Dermis lymphatic vessel endothelial cell (primary cell): ENCODE measurements at places on chromosomes 16 and 17. TPM values are rescaled to one million over a fixed set of nuclear protein-coding genes. Genes with fewer than 3 reads are reported as not detected.

Gene WNT3
- 0.65 and 0.86 TPM in 2 replicates for total RNA-seq

Gene LITAFD
- total RNA-seq, result not detected in 2 replicates

Gene ZNF18
- total RNA-seq, result 8.7 and 9.5 TPM in 2 replicates

Gene MYO1D
- total RNA-seq, result 36.5 and 69.2 TPM in 2 replicates

Gene SLX1B
- 12.6 and 14.7 TPM in 2 replicates for total RNA-seq

Gene LDHD
- 0.34 and 0.65 TPM in 2 replicates for total RNA-seq

Gene ARHGAP23
- total RNA-seq, result 27.3 and 34.1 TPM in 2 replicates

Gene MEIOB
- not detected in 2 replicates for total RNA-seq

Gene ITGAL
- total RNA-seq, result under 0.01 TPM in 1 of 2 replicates, not detected in the other

Gene RGS9
- total RNA-seq, result 1.1 and 2.3 TPM in 2 replicates

Gene C1QTNF1
- total RNA-seq, result 3.0 and 10.5 TPM in 2 replicates

Gene SMPD3
- total RNA-seq, result under 0.01 TPM in 2 replicates

Gene GUCY2D
- not detected in 2 replicates for total RNA-seq

Gene TMEM238L
- not detected in 2 replicates for total RNA-seq

Gene RGS11
- under 0.01 and 0.33 TPM in 2 replicates for total RNA-seq

Gene KCNG4
- not detected in 2 replicates for total RNA-seq

Gene HOXB9
- total RNA-seq, result under 0.01 and 0.43 TPM in 2 replicates

Gene TNFSF13
- 0.22 and 0.34 TPM in 2 replicates for total RNA-seq

Gene HBM
- not detected in 2 replicates for total RNA-seq

Gene ARL2BP
- 40.7 and 50.2 TPM in 2 replicates for total RNA-seq

Gene CNGB1
- total RNA-seq, result not detected in 2 replicates

Gene VMO1
- total RNA-seq, result 0.22 and 0.95 TPM in 2 replicates

Gene SDR42E1
- total RNA-seq, result 1.7 and 4.5 TPM in 2 replicates
